Caki2 (cell line): ENCODE measurements at places on chromosomes 4 and X.

DNA sequence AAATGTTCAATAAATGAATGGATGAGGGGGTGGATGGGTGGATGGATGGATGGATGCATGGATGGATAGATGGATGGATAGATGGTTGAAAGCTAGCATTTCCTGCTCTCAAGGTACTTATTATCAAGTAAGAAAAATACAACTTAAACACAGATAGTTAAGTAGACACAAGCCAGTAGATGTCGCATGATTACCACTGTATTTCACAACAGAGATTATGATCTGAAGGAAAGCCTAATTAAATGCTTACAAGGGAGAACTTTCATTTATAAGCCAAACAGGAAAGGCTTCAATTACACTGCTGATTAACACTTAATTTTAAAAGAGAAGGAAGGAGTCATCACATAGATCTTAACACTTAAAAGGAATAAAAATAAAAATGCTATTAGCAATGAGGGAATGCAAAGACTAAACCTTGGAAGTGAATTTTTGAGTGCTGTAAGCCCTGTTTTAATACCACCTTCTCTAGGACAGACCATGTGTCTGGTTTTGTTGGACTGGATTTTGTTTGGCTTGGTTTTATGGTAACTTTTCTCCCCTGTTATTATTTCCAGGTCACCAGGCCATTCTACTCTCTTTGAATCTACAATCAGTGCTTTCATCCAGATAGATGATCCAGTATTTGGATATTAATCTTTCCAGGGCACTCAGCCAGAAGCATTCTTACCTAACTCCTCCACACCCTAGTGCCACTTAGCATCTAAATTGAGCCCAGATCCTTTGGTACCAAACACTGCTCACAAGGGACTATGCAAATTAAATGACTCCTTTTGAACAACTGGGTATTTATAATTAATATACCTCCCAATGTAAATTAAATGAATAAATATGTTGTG is 75.5 kb upstream of the SLC39A8 start:
- DNase-seq, result no peak

- no peak for DNase-seq
These were observed 139.8 kb downstream of the BCOR start for GRCh38 chrX:39957816-39958566.

- DNase-seq, result no peak
These were observed 396.5 kb downstream of the PRDM5 start for GRCh38 chr4:120526033-120526432.

DNA sequence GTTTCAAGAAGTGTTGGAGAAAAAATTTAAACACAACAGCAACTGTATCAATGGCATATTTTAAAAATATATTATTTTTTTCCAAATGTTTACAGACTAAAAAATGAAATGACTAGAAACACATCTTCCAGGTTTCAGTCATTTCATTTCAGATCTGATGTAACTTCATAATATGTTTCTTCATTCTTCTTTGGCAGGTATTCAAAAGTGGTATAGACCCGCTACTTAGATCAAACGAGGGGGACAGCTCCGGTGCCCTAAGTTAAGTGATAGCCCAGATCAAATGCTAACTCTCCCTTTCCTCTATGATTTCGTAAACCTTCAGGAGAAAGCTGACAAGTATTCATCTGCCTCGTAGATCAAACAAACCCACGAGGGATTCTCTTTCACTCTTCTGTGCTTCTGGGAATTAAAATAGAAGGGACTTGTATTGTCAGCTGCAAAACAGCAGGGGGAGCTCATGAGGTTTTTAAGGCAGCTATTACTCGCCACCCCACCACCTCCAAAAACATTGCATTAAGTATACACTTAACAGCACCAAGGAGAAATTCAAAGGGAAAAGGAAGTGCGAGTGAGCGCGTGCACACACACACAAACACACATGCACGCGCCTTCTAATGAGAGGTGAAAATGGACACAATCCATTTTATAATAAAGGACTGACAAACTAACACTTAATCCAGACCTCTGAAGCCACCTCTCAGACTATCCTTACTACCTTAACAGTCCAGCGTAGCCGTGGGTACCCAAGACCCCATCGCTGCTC is 21.4 kb downstream of the HELT start:
- DNase-seq, result peak; percentile 51
